A549 treated with ZK216348 at 1 μM for 4 hours (cell line): ENCODE measurements at places on chromosomes 3 and 15. TPM values are rescaled to one million over a fixed set of nuclear protein-coding genes. Genes with fewer than 3 reads are reported as not detected.

CLRN1 gene
- total RNA-seq, result not detected in 5 replicates

ZKSCAN7 gene
- total RNA-seq, result not detected in 5 replicates

RARRES1 gene
- total RNA-seq, result 7.5 to 16.6 TPM (median 11.2 TPM) in 5 replicates

EPHB1 gene
- total RNA-seq, result 0.06 to 0.20 TPM (median 0.12 TPM) in 3 of 5 replicates, not detected in the others

SH2D7 gene
- not detected in 5 replicates for total RNA-seq

OXTR gene
- total RNA-seq, result 8.7 to 11.7 TPM (median 10.3 TPM) in 5 replicates

SLC28A2 gene
- not detected in 5 replicates for total RNA-seq

TMC3 gene
- total RNA-seq, result not detected in 5 replicates

PLD1 gene
- total RNA-seq, result 7.6 to 10.1 TPM (median 8.8 TPM) in 5 replicates

CFAP161 gene
- not detected in 5 replicates for total RNA-seq

NCEH1 gene
- total RNA-seq, result 23.9 to 37.4 TPM (median 36.4 TPM) in 5 replicates

FAM107A gene
- 0.13 TPM in 1 of 5 replicates, not detected in the others for total RNA-seq

TRAT1 gene
- total RNA-seq, result not detected in 5 replicates

RPSA gene
- total RNA-seq, result 2,440 to 2,963 TPM (median 2,631 TPM) in 5 replicates

CCDC9B gene
- 17.9 to 24.7 TPM (median 19.2 TPM) in 5 replicates for total RNA-seq

COMMD2 gene
- total RNA-seq, result 27.7 to 34.3 TPM (median 32.7 TPM) in 5 replicates

EXD1 gene
- total RNA-seq, result not detected in 5 replicates

RAB27A gene
- 8.5 to 16.7 TPM (median 11.4 TPM) in 5 replicates for total RNA-seq

WDR93 gene
- 0.09 to 0.64 TPM (median 0.18 TPM) in 5 replicates for total RNA-seq

LCTL gene
- total RNA-seq, result not detected in 5 replicates

AVEN gene
- total RNA-seq, result 22.9 to 27.2 TPM (median 25.7 TPM) in 5 replicates

GP9 gene
- not detected in 5 replicates for total RNA-seq

CLSTN2 gene
- 0.01 to 0.05 TPM (median 0.02 TPM) in 5 replicates for total RNA-seq

CORO2B gene
- 2.4 to 3.9 TPM (median 3.1 TPM) in 5 replicates for total RNA-seq

BFSP2 gene
- total RNA-seq, result not detected in 5 replicates

LRIG1 gene
- total RNA-seq, result 3.0 to 4.1 TPM (median 3.8 TPM) in 5 replicates

GREM1 gene
- total RNA-seq, result 5.8 to 14.1 TPM (median 7.6 TPM) in 5 replicates

GOLGA8M gene
- not detected in 5 replicates for total RNA-seq

SLC6A1 gene
- total RNA-seq, result not detected in 5 replicates

SYNPR gene
- total RNA-seq, result not detected in 5 replicates

MEGF11 gene
- 0.18 to 0.86 TPM (median 0.44 TPM) in 5 replicates for total RNA-seq

MUC20 gene
- 0.38 to 1.1 TPM (median 0.65 TPM) in 5 replicates for total RNA-seq

PLCH1 gene
- total RNA-seq, result 0.83 to 1.2 TPM (median 1.0 TPM) in 5 replicates
